Myometrial cell (primary cell): ENCODE measurements at places on chromosomes 2 and 18. TPM values are rescaled to one million over a fixed set of nuclear protein-coding genes. Genes with fewer than 3 reads are reported as not detected.

ALPG gene
- not detected in 2 replicates for total RNA-seq

ACADL gene
- not detected in 2 replicates for total RNA-seq

RIT2 gene
- not detected in 2 replicates for total RNA-seq

ANKRD30B gene
- not detected in 2 replicates for total RNA-seq

UGT1A10 gene
- not detected in 2 replicates for total RNA-seq

MAPK4 gene
- not detected in 2 replicates for total RNA-seq

CCDC85A gene
- 1.6 and 3.7 TPM in 2 replicates for total RNA-seq

GREB1L gene
- total RNA-seq = 0.89 and 1.2 TPM in 2 replicates

USP34 gene
- total RNA-seq = 49.3 and 67.3 TPM in 2 replicates

SALL3 gene
- total RNA-seq = not detected in 2 replicates
